ENCODE measurements at places on chromosomes 4 and X.

- DNase-seq = no peak
Measured at GRCh38 chr4:184575306-184575705, 73.9 kb downstream of the CASP3 start.

- DNase-seq = no peak
Measured at GRCh38 chr4:115121351-115122043, 8.1 kb upstream of the NDST4 start.

- DNase-seq = no peak
Measured at GRCh38 chrX:53990171-53990570, 54.1 kb downstream of the PHF8 start.

DNA sequence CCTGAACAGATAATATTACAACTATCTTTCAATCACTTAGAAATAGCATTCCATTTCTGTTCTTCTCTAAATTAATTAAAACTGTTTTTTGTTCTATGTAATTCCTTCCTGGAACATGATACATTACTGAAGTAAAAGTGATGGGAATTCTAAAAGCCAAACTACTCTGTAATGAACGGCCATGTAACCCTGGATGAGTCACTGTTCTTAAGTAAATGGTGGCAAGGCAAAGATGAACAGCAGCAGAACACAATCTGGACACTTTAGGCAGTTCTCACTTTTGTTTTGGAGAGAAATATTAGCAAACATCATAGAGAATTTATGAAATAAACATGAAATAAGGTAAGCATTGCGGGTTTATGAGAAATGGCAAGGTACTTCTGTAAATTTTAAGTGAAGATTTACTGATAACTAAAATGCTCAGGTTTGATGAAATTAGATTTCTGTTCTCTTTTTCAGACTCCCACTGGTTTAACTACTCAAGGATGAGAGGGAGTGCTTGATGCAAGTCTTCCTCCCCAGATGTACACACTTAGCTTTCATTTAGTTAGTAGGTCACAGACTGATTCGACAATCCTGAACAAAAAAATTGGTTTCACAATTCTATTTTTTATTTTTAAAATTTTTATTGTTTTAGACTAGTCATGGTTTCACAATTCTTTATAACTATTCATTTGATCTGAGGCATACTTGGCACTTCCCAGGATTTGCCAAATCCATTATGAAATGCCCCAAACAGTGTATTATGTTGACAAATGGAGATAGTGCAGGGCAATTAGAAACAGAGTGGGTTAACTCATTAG is 964 bp upstream of the GPR82 start:
- DNase-seq = no peak

DNA sequence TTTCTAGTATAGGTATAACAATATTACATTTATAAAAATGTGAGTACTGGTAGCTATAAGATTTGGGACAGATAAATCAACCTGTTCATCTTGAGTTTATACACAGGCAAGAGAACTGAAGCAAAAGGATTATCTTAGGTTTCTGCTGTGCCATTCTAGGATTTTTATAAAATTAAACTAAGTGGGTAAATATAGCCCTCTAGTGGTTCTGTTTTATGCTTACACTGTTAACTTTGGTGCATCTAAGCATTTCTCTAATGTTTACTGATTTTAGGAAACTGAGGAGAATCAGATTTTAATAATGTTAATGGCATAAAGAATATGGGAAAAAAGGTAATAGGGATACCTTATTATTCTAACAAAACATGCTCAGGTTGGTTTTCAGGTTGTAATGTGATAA is 1.1 kb upstream of the RRH start:
- DNase-seq = no peak

DNA sequence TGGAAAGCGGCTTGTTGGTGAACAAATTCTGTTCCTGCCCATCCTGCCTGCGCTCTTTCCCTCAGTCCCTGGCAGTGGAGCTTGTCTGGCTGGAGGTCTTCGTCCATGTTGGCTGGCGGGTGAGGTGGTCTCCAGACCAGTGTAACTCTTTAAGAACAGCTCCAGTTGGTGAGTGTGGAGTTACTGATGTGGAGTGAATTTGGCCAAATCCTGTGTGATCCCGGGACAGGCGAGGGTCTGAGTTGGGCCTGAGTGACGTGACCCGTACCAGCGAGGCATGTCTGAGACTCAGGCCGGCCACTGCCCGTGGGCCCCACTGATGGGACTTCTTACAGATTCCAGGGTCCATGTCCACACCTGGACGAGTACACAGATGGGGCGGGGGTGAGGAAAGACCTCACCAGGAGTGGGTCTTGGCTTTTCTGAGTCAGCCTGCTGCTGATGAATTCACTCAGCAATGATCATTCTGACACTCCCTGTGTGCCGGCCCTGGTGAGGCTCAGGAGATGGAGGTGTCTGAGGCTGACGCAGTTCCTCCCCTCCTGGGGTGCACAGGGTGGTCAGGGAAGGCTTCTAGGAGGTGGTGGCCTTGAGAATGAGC is 45.5 kb downstream of the PSAPL1 start:
- DNase-seq = no peak

DNA sequence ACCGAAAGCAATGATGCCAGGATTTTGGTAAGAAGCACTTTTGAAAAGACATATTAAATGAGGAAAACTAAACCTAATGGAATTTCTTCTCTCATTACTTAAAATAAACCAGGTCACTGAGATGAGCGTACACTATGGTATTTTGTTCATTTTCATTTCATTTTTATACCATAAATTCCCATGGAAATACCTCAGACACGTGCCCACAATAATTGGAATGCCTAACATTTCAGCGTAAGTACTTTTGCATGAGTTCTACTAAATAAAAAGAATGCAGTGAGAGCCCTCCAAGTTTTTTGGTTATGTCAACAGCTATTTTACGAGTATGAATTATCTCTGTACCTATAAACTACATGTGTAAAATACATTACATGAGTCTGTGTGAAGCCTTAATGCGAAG is 3.2 kb downstream of the CAMK2D start:
- DNase-seq = no peak

- no peak for DNase-seq
Measured at GRCh38 chr4:183919141-183919540, 14.0 kb downstream of the STOX2 start.

GRCh38 chrX:70324326-70324725 is 34.4 kb downstream of the KIF4A start:
- no peak for DNase-seq

GRCh38 chr4:168751263-168752225 is 254.7 kb downstream of the PALLD start:
- DNase-seq = no peak

- no peak for DNase-seq
Measured at GRCh38 chrX:39327255-39327654, 526.0 kb downstream of the MID1IP1 start.

- no peak for DNase-seq
Measured at GRCh38 chr4:110623718-110624397, 981 bp upstream of the PITX2 start.

DNA sequence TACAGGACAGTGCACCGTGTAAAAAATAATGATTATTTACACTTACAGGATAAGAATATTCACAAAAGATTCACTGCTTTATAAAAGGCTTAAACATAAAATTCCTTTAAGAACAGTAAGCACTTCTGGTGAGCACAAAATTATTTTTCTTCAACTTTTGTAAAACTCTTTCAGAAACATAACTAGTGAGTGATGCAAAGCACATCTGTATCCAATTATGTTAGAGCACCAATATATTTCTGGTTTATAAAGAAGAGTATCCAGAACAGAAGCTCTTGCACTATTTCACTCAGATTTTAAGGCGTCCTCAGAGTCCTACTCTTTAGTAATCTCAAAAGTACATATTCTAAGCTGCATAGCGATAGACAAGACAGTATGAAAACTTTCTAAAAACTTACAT is 276.0 kb downstream of the C4orf33 start:
- no peak for DNase-seq

DNA sequence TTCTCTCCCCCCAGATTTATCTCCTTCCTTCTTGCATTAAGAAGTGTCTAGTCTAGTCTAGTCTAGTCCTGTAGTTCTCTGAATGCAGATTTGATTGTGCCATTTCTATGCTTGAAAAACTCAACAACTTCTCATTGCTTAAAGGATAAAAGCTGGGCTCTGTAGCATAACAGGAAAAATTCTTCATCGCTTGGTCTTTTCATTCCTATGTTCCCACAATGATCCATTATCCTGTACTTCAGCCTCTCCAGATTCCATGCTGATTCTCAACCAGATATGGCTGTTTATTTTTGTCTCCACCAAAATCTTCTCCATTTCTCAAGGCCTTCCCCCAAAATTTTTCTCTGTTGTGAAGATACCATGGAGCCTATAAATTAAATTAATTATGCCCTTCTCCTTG is 102.9 kb upstream of the STIM2 start:
- no peak for DNase-seq

GRCh38 chrX:39065051-39065871 is 264.0 kb downstream of the MID1IP1 start:
- peak; percentile 93 for DNase-seq

- DNase-seq = peak; percentile 11
Measured at GRCh38 chrX:107603429-107604159, 24.7 kb upstream of the PRPS1 start.

DNA sequence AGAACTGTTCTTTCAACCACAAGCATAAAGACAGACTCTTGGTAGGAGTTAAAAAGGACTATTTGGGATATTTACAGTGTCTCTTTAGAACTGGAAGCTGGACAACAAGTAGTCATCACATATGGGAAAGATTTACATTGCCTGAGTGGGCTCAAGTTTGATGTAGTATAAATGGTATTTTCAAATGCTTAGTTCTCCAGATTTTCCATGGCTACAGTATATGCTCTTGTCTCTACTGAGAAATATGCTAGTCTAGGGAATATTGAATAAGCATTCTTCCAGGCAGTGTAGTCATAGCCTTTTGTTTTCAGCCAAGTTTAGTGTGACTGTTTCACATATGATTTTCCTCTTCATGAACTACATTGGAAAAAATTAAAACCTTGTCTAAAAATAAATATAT is 315.6 kb downstream of the ARHGAP24 start:
- no peak for DNase-seq

- DNase-seq = no peak
Measured at GRCh38 chr4:6044276-6044675, 26.0 kb upstream of the C4orf50 start.

DNA sequence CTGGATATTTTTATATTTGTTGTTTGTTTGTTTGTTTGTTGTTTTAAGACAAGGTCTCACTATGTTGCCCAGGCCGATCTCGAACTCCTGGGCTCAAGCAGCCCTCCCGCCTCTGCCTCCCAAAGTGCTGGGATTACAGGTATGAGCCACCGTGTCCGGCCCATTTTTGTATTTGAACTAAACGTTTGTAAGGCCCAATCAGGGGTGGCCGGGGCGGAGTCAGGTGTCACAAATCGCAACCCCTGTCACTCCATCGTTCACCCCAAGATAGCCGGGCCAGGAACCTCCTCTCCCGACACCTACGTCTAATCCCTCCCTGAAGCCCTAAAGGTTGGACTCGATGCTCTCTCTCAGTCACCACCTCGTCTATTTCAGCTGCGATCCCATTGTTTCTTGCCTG is 722 bp upstream of the EFHC2 start:
- DNase-seq = no peak

DNA sequence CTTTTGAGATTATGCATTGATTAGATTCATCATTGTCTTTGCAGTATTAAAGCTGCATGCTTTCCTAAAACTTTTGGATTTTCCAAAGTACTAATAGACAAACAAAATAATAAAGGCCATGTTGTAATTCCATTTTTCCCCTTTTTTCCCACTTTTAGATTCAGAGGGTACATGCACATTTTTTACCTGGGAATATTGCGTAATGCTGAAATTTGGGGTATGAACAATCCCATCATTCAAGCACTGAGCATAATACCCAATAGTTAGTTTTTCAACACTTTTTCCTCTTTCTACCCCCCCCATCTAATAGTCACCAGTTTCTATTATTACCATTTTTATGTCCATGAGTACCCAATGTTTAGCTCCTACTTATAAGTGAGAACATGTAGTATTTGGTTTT is 1863.6 kb downstream of the STIM2 start:
- DNase-seq = no peak

GRCh38 chr4:87601361-87601760 is 7.0 kb upstream of the DSPP start:
- DNase-seq = no peak

GRCh38 chr4:107619731-107620130 is 100.3 kb downstream of the PAPSS1 start:
- peak; percentile 61 for DNase-seq

- no peak for DNase-seq
Measured at GRCh38 chr4:16129336-16129735, 45.5 kb upstream of the PROM1 start.

DNA sequence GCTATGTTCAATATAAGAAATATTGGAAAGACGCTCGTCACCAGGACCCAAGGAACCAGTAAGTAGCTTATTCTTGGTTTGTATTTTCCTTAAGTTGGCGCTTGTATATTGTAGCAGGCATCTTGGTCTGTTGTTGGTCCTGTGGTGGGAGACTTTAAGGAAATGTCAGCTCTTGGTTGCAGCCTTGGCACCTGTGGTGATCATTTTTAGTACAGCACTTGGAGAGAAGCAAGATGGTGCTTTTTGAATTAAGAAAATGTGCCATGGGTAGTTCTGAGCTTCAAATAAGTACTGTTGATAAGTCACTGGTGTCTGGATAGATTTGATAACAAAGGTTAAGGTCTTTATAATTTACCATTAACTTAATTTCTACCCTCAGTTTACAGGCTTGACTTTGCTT is 1.1 kb downstream of the RPS3A start:
- no peak for DNase-seq

DNA sequence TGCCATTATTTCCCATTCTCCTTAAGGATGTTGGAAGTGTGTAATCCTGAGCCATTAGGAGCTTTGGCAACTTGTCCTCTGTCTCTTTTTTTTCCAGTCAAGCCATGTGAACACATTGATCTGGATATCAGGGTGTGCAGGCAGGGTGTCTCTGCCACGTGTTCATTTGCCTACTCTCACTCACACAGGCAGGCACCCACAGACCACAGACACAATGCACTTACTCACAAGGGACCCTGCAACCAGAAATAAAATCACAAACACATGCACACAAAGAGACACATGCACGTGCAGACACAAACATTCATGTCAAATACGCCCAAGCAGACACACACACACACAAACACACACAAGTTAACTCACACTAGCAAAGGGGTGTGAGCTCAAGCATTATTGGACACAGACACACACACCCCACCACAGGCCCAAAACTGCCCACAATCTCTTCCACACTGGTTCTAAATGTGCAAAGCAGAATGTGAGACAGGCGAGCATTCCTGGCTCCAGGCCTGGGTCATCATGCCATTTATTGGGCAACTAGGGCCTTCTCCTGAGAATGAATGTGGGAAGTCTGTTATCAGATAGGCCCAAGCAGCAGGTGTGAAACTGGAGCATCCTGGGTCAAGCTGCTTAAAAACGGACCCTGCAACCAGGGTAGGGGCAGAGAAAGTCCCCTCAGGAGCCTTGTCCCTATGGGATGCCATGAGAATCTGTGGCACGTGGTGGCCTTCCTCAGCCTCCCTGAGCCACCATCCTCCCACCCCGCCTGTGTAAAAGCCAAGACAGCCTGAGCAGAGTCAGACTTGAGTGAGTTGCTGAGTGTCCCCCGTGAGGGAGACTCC is 63.4 kb downstream of the NBDY start:
- DNase-seq = no peak

DNA sequence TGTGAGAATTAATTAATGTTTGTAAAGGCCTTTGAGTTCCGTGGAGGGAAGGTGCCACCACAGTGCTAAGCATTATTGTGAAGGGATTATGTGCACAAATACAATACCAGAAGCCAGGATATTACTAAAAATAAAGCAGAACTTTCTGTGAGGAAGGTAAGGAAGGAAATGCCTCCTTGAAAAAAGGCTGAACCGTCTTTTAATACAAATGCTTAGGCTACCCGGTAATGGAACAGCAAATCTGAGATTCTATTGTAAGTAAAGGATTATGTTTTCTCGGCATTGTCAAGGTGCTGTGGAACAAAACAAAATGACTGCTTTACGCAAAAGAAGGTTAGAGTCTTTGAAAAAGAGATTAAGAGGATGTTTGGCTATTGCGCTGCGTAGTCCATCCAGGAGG is 57.9 kb upstream of the SPRY1 start:
- no peak for DNase-seq
